ENCODE measurements at places on chromosomes 2 and 18.
A peak's percentile ranks its signal among the peaks of the same experiment; 100 is the strongest.

GRCh38 chr18:51727780-51728179 is 530.3 kb upstream of the MEX3C start:
- ATAC-seq, result peak; percentile 70

DNA sequence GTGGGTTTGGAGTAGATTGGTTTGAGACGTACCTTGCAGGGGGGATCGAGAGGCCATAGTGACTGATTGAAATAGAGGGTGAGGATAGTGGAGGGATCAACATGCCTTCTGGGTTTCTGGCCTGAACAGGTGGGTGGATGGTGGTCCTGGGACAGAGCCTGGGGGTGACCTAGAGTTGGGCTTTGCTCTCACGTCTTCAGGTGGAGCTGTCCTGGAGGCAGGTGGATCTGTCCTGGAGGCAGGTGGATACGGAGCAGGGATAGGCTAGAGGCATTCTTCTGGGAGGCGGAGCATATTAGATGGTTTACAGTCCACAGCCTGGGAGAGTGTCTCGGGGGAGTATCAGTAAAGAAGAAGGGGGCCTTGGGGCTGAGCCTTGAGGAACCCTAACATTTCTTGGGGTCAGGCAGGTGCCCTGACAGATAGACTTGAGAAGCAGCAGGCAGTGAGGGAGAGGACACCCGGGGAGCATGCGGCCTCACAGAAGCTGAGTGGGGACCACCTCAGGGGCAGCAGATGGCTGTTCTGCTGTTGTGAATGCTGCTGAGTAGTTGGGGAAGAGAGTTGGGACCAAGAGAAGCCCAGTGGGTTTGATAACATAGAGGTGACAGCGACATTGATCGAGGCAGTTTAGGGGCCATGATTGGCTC is 1.6 kb downstream of the CAPN10 start:
- no peak for ATAC-seq

DNA sequence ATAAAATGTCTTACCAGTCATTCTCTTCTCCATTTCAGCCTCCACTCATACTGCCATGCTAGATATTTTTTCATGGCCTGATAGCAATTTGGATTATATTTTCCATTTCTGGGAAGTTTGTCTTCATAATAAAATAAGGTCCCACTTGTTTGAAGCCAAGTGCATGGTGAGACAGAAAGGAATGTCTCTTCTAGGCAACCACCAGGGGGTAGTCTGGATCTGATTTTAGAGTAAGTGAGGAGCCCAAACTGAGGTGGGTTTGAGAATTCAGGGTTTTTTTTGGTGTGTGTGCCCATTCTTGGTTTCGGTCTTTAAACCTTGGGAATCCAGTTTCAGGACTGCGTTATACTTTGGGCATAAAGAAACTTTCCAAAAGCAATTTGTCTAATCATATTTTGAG is 315.5 kb downstream of the RPRM start:
- ATAC-seq, result no peak

GRCh38 chr18:31424383-31424988 is 23.1 kb upstream of the DSG3 start:
- ATAC-seq, result no peak

GRCh38 chr2:201668402-201668910 is 25.2 kb upstream of the TMEM237 start:
- peak; percentile 50 for ATAC-seq

Measured in stimulated activated memory B cell treated with anti-CD40 and anti-IgM and Interleukin-4, amounts not matched to agents 10 μg/mL and 1 μg/mL and 100 μg/mL, for 72 hours (primary cell).